Left colon (tissue), 2 donors: ENCODE measurements at places on chromosomes 7 and 10. TPM values are rescaled to one million over a fixed set of nuclear protein-coding genes. Genes with fewer than 3 reads are reported as not detected.

DNA sequence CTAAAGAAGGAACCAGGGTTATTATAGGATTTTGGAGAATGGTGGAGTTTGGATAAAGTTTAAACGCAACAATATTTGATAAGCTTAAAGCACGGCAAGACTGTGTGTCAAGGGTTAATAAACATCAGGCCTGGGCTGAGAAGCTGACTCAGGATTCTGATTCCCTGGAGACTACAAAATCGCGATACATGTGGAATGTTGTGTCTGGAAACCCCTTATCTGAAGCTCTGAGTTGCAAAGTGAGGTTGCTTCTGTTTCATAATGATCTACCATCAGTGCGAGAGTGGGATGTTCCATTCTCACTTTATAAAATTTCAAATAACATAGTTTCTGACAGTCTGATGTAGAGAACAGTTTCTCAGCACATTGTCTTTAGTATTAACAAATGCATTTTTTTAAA is 7.8 kb downstream of the C1GALT1 start:
- DNase-seq = no peak

DNA sequence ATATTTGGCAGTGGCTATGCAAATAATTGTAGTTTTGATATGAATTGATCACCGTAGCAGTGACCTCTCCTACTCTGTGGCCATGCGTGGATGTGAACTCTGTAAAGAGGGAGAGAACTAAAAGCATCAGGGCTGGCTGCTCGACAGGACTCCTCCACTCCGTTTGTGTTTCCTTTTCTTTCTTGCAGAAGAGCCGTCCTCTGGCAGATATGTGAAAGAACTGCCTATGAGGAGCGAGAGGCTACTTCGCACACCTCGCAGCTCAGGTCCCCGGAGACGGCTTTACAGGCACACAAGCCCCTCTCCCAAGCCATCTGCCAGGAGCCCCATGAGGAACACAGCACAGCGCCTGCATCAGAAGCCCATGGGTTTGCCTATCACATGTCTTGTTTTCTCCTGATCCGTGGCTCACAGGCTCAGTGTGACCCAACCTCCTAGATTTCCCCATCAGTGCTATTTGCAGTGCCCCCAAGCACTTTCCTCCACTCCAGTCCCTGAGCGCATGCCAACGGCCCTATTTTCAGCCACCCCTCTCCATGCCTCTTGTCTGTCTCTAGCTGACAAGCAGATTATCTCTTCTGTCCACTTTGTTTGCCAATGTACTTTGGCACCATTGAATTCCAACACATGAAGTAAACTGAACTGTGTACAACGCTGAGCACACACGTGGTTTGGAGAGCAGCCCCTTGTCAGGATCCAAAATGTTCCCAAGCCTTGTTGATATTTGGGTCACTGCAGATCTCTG is 164.3 kb upstream of the AKR1E2 start:
- peak; percentile 20 for DNase-seq

- no peak for DNase-seq
Observed at GRCh38 chr7:97017192-97018125, 7.2 kb downstream of the DLX5 start.

AKR1B15 gene
- total RNA-seq = 7.8 TPM

DNA sequence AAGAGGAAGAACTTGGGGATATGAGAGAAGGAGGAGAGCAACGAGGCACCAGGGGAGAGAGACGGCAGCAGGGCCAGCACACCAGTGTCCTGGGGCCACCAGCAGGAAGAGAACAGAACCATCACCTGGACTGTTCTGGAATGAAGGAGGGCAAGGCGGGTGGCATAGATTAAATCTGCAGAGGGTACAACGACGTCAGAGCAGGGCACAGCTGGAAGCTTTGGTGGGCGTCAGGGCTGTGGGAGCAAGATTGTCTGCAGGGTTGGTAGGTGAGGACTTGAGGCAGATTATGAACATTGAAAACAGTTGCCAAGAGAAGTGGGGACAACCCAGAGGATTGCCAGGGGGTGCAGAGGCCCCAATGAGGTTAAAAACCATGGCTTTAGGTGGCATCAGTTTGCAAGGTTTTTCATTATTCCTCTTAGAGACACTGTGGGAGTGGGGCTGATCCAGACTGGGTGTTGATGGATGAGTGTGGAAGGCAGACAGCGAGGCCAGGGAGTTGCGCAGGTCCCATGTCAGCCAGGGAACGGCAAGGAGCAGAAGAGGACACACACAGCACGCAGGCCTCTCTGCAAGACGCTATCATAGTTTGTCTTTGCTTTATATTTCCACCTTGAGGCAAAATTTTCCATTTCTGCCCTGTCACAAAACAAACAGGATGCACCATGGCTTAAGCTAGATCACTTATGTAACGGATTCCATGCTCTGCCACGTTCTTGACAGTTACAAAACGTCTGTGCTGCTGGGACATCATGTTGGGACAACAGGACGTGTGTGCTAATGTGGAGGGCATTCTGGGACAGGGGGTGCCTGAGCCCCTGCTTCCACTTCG is 52.5 kb upstream of the LEP start:
- no peak for DNase-seq

DNA sequence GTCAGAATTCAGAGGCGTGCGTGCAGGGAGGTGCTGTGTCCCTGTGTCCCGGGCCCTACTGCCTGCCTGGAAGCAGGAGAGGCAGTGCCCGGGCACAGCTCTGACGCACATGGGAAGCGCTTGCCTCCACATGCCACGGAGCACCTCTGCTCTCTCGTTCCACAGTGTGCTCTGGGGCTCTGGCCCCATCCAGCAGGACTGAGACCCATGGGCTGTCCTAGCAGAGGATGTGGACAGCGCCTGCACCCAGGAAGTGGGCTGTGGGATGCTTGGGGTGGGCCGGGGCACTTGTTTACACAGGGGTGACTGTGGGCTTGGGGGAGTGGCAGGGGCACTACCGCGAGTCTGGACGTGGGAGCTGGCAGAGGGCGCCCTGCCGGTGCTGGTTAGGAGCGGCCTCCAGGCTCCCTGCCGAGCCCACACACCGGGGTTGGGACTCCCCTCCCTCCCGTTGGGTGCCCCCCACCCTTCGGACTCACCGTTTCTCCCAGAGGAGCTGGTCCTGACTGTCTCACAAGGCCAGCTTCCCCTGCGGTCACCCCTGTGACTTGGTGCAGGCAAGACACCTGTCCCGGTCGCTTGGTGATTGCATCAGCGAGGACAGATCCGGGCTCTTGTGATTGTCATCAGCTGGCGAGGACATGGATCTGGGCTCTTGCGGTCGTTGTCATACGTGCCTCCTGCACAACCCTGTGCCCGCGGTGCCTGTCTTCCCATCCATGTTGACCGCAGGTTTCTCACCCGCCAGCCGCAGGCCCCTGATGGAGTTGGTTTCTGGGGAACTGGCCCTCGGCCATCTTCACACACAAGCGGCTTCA is 83.1 kb downstream of the NKX6-2 start:
- DNase-seq = no peak

DNA sequence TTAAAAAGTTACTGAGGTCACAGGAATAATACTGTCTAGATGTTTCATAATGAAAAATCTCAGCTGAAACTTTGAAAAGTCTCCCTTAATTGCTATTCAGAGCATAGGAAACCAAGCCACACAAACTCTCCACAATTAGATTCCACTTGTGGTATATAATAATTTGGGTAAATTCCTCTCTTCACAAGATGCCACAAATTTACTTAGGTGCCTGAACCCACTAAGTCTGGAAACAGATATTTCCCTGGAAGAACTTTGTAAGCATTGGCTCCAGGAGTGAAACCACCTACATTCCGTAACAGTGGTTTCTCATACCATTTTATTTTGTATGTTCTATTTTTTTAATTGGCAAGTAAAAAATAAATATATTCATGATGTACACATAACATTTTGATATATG is 493.4 kb downstream of the SEMA3D start:
- DNase-seq = no peak

STAG3 gene
- total RNA-seq = 2.0 TPM

DNA sequence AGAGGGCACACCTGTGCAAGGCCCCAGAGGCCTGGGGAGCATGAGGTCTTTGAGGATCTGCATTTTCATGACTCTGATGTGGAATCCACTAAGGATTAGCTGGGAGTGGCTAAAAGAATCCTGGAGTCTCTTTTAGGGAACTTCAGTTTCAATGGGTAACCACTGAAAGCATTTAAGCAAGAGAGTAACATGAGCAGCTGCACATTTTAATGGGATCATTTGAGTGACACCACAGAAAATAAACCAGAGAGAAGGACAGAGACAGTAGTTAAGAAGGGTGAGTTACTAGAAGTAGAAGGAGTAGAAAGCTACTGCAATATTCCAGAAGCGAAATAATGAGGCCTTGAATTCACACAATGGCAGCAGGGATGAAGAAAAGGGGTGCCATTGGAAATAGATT is 5.2 kb downstream of the GOT1 start:
- DNase-seq = no peak

ITPRID1 gene
- total RNA-seq = 1.2 TPM

- no peak for DNase-seq
Observed at GRCh38 chr7:104536956-104537355, 208.6 kb downstream of the LHFPL3 start.

DNA sequence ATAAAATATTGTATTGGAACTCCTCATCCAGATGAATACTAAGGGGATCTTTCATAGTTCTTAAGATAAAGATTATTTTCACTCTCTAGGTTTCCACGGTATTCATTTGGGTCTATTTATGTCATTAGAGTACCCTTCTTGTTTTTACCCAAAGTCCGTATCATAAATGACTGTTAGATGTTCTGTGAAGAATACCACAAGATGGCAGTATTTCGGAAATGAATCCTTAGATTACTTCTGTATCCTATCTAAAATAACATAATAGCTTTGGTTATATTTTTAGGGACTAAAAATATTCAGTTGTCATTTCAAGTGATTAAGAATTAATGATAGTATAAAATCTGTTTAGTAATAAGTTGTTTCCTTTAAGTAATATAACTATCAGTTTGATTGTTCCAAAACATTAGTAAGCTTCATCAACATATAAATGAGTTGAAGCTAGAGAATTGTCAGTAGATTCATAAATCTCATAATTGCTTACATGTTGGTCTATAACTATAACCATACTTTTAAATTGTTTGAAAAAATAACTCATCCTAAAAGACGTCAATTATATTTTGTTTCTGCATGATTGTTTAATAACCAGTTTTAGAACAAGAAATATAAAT is 337.5 kb upstream of the KCND2 start:
- DNase-seq = no peak

ITGA8 gene
- total RNA-seq = 6.1 TPM

GRCh38 chr7:139825666-139826290 is 3.3 kb upstream of the TBXAS1 start:
- no peak for DNase-seq

DNA sequence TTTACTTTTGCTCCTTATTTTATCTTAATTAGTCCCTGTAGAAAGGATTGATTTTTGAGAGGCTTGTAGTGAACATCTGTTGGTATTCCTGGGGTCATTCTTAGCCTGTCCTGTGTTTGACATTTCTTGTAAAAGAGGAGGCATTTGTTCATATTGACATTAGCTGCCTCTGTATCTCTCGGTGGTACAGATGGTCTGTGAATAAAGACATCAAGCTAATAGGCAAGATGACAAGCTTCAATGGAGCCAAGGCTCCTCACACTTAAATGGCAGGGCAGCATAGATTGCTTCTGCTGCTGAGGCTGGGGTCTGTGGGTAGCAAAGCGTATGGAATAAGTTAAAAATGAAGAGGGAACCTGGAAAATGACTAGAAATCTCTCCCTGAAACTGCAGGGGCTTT is 687.6 kb downstream of the LRMDA start:
- no peak for DNase-seq

- DNase-seq = peak; percentile 16
Observed at GRCh38 chr10:97823734-97824133, 25.9 kb upstream of the GOLGA7B start.

FBXO24 gene
- total RNA-seq = 0.58 TPM

DNA sequence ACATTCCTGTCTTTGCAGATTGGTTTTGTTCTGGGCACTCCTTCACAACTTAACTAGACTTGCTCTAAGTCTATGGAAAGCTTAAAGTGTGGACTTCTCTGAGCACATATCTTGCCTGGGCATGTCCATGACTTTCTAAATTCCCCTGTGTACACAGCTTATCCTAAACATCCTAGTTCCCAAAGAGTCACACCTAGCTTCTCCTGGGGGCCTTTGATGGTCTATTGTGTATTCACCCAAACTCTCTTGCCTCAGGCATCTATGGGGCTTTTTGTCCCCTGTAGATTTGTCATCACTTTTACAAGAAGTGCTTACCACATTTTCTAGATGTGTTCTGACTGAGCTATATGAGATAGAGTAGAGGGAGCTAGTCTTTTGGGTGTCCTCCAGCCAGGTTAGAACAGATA is 12.2 kb upstream of the ZNF488 start:
- no peak for DNase-seq

BMPER gene
- 1.5 TPM for total RNA-seq
